ENCODE measurements at places on chromosomes 6 and 20.

DNA sequence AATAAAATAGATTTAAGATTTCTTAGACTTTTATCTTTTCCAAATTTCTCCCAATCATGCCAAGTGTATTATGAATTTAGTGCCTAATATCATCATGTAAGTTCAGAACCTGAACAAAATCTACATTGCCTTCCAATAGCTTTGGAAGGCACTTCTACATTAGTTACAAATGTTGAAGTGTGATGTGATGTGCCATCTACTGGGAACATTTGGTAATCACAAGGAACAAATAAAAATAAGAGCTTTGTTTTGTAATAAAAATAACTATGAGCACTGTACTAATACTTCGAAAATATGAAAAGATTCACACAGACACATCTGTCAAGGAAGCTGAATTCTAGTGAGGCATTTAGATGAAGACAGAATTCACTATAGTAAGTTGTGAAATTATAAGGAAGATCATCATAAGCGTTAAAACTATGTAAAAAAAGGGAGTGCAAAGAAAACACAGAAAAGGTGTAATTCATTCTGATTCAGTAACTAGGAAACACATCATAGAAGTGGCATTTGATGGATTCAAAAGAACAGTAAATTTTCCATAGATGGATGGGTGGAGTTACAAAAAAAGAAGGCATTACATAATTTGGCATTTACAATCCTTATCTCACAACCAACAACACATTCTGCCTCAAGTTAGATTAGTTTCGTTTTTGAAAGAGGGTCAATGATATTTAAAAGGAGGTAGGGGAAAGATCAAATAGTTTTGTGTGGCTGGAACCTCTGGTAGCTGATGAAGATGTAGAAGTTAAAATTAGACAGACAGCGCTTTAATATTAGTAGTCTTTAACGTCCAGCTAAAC is 161.0 kb downstream of the ASCC3 start:
- DNase-seq = no peak

- DNase-seq = no peak
These were observed 102.6 kb downstream of the COL21A1 start for GRCh38 chr6:56144538-56145324.

DNA sequence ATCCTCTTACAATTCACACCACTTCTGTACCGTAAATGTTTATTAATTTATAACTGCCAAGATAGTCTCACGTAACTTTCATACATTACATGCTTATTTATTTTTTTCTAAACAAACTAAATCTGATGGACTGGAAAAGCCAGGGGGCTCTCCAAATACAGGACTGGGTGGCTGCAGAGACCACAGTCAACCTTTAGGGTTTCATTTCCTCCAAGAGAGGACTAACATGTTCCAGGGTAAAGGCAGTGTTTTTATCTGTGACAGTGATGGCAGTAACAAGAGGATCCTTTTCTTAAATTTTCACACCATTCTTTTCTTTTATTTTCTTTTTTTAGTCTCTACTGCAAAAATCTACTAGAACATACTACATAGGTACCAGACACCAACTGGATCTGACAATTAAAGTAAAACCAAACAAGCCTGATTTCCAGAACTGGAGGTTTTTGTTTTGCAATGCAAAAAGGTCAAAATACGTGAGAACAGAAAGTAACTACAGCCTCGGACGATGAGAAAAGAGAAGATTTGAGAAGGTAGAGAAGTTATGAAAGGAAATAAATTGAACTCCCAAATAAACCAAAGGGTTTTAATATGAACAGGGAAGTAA is 1.2 kb downstream of the LMBRD1 start:
- DNase-seq = no peak

GRCh38 chr20:25269833-25270170 is 21.9 kb downstream of the PYGB start:
- DNase-seq = no peak

DNA sequence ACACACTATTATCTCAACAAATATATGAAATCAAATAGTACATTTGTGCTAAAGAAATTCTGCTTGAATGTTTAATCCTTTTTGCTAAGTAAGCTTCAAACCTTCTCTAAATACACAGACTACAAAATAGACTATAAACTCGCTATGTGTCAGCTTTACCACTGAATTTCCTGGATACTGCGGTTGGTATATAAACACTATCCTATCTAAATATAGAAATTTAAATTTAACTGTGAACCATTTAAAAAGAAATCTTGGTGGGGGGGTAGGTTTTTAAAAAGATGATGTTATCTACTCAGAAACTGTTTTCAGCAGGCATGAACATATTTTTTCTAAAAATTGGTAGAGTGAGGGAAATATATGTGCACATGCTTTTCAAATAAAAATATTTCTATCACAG is 306.5 kb upstream of the RUNX2 start:
- DNase-seq = no peak

GRCh38 chr20:44011251-44011940 is 96.7 kb downstream of the TOX2 start:
- no peak for DNase-seq
